CD8-positive, alpha-beta memory T cell (primary cell): ENCODE measurements at places on chromosomes 5 and 9.

GRCh38 chr5:82656341-82656761, 378.2 kb upstream of the RPS23 start:
- DNase-seq: no peak

GRCh38 chr9:122005597-122005996, 87.5 kb downstream of the TTLL11 start:
- no peak for DNase-seq

- DNase-seq: no peak
Observed at GRCh38 chr9:129624947-129625346, 1.0 kb upstream of the NTMT1 start.

GRCh38 chr5:176792655-176793342, 17.6 kb upstream of the UNC5A start:
- no peak for DNase-seq

- DNase-seq: no peak
Observed at GRCh38 chr9:124359855-124360678, 55.2 kb downstream of the PSMB7 start.

DNA sequence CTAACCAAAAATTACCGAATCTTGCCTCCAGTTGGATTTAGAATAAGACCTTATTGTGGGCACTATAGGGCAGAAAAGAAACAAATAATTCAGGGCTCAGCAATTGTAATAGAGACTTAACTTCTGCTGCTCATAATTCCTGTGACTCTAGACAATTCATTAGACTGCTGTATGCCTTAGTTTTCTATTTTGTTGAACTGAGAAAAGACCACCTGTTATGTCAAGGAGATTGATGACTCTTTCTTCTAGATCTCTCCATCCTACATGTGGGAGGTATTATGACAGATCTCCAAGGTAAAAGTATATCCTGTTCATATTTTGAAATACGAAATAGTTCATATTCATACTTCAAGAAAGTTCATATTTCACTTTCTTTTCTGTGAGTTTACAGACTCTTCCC, 605.1 kb downstream of the PSAT1 start:
- DNase-seq: no peak

GRCh38 chr5:89758146-89758545, 651.4 kb downstream of the CETN3 start:
- no peak for DNase-seq

GRCh38 chr9:122144836-122145591, 14.6 kb downstream of the NDUFA8 start:
- no peak for DNase-seq

DNA sequence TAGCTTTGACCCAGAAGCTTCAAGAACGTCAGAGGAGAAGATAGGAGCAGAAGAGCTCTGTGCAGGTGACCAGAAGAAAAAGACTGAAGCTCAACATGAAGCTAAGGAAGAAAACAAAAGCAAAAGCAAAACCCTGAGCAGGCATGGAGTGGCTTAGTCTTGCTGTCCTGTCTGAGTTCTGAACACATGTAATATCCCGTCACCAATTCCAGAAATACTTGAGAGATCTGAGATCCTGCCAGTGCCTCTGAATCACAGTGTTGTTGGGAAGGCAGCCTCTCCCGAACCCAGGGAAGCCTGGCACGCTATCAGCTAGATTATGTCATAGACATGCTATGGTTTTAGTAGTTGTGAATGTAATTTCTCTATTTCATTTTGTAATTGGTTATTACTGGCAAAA, 235.7 kb downstream of the ICE1 start:
- DNase-seq: no peak
